ENCODE measurements at places on chromosomes 7 and 10.

DNA sequence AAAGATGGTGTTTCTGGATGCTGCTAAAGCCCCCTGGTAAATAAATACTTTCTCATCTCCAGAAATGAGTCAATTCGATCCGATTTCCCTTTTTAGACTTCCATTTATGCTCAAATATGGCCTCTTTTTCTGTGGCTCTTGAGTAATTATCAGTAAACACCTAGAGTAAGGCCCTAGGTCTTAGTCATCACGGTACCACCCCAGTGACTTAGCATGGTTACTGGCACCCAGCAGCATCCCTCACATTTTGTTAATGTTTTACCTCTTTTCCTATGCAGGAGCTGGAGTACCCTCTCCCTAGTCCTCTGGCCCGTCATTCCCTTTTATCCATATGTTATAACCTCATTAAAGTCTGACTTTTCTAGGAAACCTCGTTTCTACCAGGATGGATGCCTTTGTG lies 19.5 kb downstream of the CHN2 start:
- DNase-seq = no peak

DNA sequence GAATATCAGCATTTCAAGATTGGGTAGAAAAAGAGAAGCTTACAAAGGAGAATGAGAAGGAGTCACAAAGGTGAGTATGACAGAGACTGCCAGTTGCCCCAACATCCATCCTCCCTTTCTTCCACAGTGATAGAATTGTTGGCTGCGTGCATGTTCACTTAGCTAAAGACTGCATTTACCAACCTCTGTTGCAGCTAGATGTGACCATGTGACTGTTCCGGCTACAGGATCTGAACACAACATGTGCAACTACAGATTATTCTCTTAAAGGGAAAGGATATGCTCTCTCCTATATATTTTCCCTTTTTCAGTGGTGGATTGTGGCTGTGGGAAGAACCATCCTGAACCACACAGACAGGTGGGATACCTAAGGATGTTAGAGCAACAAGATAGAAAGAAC lies 60.5 kb upstream of the ZNRF2 start:
- no peak for DNase-seq

- no peak for DNase-seq
These were observed 90.3 kb downstream of the FRMPD2 start for GRCh38 chr10:48184224-48184623.

- no peak for DNase-seq
These were observed 13.8 kb downstream of the IL15RA start for GRCh38 chr10:5963591-5963990.

GRCh38 chr10:79259834-79260233 lies 87.4 kb upstream of the PPIF start:
- DNase-seq = no peak

DNA sequence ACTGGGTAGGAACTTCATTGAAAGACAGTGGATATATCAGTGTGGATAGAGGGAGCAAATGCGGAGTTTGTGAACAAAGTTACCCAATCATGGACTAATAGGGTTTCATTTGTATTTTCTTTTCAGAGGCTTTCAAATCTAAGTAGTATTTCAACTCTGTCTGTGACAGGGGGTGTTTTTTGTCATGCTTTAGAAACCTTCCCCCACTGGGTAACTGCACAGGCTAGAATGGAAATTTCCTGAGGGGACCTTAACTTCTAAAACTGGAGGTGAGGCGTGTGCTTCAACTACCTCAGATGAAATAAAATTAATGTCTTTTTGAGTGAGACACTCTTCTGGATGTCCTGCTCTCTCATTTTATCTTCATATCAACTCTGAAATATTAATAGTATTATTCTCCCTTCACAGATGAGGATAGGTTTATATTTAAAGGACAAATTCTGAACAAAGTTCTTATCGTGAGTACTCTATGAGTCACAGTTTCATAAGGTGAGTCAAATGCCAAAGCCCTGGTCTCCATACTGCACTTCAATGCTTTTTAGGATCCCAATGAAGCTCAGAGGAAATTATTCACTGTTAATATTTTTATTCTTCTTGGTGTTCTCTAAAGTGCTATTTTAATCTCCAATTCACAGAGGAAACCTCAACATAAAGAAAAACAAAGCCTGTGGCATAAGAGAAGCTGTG lies 770.6 kb downstream of the CCSER2 start:
- DNase-seq = no peak

- DNase-seq = peak; percentile 93
These were observed 25.1 kb upstream of the DDIT4 start for GRCh38 chr10:72248468-72249151.

GRCh38 chr10:77074104-77074624 lies 563.4 kb downstream of the KCNMA1 start:
- DNase-seq = no peak

- DNase-seq = no peak
These were observed 61.7 kb downstream of the PALD1 start for GRCh38 chr10:70540089-70540788.

DNA sequence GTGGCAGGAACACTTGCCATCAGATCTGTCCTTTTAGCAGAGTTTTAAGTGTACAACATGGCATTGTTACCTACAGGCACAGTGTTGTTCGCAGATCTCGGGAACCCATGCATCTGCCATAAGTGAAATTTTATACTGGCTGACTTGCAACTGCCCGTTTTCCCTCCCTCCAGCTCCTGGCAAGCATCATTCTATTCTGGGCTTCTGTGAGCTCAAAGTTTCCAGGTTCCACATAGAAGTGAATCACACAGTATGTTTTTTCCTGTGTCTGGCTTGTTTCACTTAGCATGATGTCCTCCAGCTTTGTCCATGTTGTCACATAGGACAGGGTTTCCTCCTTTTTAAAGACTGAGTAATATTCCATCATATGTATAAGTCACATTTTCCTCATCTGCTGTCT lies 56.6 kb downstream of the C10orf143 start:
- no peak for DNase-seq

Data from Ammon's horn (tissue), 1 donor.